HepG2 (cell line): ENCODE measurements at places on chromosomes 3 and 15. TPM values are rescaled to one million over a fixed set of nuclear protein-coding genes. Genes with fewer than 3 reads are reported as not detected.

The LEKR1 gene
- 0.39 and 0.49 TPM in 2 replicates for polyA plus RNA-seq

The AHSG gene
- polyA plus RNA-seq = 19,152 and 25,909 TPM in 2 replicates

The GOLGA6L7 gene
- polyA plus RNA-seq = not detected in 2 replicates

The GOLGA6B gene
- polyA plus RNA-seq = 0.04 TPM in 1 of 2 replicates, not detected in the other

The ABHD10 gene
- 16.7 and 22.8 TPM in 2 replicates for polyA plus RNA-seq

DNA sequence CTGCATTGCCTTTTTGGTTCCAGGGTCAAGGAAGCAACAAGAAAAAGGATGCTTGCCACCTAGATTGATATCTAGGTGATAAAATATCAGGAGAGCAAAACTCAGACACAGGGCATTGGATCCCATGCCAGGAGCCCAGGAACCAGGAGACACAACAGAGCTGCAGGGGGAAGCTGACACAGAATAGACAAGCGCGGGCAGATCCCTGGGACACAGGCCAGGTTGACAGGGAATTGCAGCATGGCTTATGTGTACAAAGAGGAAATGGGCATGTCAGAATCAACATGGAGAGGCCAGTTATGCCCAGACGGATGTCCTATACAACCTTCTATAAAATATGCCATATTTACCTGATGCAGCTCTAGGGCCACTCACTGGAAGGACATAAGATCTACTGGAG, 84.2 kb downstream of the SEMA6D start:
- DNase-seq = no peak

DNA sequence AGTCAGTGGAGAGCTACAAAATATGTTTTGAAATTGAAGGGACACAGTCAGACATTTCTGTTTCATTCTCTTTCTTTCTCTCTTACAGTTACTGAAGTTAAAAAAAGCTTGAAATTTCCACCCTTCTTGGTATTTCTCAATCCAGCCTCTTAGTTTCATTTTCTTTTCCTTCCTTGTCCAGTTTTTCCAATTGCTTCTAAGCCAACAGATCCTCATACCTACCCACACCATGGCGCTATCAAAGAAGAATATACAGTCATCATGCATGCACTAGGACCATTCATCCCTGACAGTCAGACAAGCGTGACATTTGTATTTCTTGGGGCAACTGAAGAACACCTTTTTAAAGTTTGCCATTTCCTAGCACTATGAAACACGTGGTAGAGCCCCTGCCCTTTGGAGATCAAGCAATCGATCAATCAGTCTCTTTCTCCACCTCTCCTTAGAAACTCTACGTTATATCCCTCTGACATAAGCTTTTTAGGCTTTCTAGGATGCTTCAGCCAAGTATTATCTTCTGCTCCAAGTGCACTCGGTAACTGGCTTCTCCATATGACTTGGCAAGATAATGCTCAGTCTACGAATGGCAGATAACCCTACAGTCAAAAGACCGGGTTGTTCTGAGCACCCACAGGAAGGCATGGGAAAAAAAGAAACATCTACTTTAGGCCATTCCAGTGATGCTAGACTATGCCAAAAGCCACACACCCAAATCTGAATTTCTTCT, 65.4 kb downstream of the FBN1 start:
- DNase-seq = no peak

DNA sequence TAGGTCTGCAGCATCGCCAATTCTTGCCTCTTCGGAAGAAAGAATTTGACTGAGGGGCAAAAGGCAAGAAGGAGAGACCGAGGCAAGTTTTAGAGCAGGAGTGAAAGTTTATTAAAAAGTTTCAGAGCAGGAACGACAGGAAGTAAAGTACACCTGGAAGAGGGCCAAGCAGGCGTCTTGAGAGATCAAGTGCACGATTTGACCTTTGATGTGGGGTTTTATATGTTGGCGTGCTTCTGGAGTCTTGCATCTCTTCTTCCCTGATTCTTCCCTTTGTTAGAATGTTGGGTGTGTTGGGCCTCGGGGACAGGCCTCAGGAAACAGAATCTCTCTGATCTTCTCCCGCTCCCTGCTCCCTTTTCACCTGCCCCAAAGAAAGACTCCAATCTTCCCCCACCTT, 40.6 kb upstream of the FLNB start:
- no peak for DNase-seq

DNA sequence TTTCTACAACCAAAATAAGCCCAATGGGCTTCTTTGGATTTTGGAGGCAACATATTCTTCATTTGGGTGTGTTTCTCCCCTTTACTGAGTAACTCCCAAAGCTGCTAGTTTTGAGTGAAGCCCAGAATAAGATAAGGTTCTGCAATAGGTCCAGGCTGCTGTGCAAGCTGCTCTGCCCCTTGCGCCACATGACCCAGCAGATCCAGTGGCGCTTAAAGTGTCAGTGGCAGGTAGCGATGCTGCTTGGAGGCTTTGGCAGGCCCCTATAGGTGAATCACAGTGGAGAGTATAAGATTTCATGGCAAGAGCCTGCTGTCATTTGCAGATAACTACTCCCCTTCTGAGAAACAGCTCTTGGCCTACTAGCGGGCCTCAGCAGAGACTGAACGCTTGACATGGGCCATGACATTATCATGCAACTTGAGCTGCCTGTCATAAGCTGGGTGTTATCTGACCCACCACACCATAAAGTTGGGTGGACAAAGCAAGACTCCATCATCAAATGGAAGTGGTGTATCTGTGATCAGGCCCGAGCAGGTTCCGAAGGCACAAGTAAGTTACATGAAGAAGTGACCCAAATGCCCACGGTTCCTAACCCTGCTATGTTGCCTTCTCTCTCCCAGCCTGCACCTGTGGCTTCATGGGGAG, 88.4 kb upstream of the OXTR start:
- no peak for DNase-seq

- no peak for DNase-seq
Measured at GRCh38 chr3:165755571-165755970, 81.7 kb downstream of the BCHE start.

DNA sequence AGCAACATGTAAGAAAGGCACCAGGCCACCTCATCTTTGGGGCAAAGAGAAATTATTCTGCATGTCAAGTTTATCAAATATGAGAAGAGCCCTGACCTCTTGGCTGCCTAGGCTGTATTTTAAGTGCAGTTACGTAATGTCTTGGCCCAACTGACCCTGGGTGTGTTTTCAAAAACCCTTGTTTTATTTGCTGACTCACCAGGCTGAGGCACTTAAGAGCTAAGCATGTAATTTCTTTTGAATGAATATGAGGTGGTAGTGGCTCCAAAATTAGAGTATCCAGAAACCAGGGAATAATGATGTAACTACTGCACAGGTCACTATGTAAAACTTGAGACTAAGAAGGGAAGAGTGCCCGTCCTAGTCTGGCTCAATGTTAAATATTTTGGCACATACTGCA, 24.3 kb downstream of the PGPEP1L start:
- DNase-seq = no peak

GRCh38 chr3:44729384-44729910, at the start of gene ZNF501:
ZNF501 (plus strand) TSS chr3:44729635; CDS start chr3:44734422, 4,787 bp downstream.
- DNase-seq = peak; percentile 90

DNA sequence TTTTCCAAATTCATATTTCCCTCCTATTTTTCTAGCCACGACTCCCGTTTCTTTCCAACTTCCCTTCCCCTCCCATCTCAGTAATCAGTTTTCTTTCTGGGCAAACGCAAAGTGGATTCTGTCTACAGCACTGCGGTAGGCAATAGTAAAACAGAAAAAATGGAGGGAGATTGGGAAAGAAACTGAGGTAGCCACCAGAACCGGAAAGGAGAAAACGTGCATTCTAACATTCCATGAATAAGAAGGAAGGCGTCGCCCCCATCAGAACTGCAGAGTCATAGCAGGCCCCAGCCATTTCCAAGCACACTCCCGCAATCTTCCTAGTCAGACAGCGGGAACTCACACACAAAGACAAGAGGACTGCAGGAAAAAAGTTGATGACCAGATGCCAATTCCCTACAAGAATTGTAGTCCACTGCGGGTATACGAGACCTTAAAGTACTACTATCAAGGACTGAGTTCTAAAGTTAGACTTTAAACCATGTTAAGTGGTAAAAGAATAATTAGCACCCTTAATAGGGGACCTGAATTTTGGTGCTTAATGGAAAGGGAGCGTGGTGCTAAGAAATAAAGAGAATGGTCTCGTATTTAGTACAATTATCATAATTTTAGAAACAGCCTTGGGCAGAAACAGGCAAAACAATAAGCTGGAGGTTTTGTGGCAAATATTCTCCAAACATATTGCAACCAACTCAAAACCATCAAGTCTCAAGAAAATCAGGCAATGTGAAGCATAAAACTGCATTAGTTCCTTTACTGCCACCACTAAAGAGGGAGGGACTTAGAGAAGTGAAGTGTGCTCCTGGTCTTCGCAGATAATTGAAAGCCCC, 1.4 kb downstream of the PFN2 start:
- peak; percentile 78 for DNase-seq

DNA sequence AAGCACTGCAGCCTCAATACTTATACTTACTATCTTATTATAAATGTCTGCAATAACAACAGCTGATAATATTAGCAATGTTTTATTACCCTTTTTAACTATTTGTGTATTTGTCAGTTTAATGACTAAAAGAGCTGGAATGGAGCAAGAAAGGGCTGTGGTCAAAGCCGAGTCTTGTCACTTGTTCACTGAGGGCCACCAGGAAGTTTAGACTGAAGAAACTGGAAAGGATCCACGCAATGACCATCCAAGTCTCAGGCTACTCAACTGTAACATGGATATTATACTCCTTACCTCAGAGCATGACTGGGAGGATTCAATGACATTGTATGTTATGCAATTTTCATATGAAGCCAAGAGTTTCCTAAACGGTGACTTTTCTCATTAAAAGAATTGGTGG, 90.4 kb downstream of the TJP1 start:
- DNase-seq = no peak
